ENCODE measurements at places on chromosomes 12 and 14. TPM values are rescaled to one million over a fixed set of nuclear protein-coding genes. Genes with fewer than 3 reads are reported as not detected.

DNA sequence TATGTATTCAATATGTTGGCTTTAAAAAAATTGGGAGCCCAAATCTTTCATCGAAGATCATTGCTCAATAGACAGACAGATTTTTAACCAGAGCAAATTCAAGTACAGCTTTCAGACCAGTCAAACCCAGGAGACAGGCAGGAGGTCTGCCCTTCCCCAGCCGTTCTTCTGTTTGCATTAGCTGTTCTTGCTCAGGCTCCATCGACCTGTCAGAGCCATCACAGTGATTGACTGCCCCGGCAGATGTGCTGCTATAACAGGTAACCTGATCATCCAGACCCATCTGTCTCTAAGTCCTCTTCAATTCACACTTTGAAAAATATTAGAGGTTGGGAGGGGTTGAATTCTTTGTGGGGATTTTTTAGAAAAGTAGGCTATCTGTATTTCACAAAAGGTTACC lies 453.5 kb downstream of the FOXG1 start:
- no peak for DNase-seq

Gene RNASE7
- total RNA-seq: not detected

Gene TAS2R46
- 0.60 TPM for total RNA-seq

Gene ASIC1
- not detected for total RNA-seq

DNA sequence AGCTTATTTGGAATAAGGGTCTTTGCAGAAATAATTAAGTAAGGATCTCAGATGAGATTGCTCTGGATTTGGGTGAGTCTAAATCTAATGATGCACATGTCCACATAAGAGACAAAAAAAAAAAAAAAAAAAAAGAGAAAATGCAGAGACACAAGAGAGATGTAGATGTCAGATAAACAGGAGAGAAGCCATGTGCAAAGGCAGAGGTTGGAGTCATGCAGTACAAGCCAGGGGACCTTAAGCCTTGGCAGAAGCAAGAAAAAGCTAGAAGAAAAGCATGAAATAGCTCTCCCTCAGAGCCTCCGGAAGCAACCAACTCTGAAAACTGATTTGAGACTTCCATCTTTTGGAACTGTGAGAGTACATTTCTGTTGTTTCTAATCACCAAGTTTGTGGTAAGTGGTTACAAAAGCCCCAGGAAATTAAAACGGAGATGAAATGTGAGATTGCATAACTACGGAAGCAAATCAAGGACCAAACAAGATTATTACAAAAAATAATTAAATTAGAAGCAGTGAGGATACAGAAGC lies 1304.0 kb upstream of the SEL1L start:
- DNase-seq: no peak

DNA sequence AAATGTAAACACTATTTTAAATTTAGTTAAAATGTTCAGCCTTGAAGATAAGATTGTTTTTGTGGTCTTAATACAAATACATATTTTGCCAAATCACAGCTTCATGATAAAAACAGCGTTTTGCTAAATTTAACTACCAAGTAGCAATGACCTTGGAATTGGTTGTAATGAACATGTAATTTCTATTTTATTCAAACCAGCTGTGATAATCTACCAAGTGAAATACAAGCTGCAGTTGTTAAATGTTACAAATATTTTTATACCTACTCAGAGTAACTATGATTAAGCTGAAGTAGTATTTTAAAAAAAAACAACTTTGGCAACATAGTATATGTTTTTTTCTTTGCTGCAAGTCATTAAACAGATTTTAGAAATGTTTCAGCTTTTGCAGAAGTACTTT lies 96.2 kb downstream of the CPSF2 start:
- no peak for DNase-seq

Gene TAPBPL
- 64.0 TPM for total RNA-seq

DNA sequence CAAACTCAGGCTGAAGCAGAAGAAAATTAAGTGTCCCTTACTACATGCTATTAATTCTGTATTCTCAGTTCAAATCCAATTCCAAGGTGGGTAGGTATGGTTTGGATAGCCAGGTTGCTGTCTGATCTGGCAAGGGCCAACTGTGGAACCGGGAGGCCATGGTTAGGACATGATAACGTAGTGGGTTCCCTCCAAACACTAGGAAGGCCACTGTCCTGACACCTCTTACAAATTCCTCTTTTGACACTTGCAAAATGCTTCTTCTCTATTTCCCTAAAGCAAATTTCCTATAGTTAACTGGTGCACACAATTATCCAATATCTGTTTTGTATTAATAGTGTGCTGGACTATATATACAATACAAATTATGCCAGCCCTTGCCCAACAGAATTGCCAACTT lies 70.8 kb downstream of the RNF34 start:
- no peak for DNase-seq

DNA sequence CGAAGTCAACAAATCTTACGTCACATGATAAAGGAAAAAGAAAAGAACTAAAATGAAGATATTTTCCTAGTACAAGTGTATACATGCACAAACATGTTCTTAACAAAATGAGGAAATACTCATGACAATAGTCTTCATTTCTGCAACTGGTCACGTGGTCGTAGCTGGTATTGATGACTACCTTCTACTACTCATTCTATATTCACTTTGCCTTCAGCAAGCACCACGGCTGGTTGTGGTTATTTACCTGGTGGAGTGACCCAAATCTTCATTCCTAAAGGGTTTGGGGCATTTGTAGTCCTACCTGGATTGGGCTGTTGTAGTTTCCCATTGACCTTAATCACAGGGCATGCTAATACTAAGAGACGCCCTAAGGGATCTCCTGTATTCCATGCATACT lies 51.2 kb downstream of the FIGNL2 start:
- DNase-seq: no peak

Gene PLEKHH1
- total RNA-seq: 0.20 TPM

- DNase-seq: no peak
These were observed 11.5 kb downstream of the ALG10 start for GRCh38 chr12:34033628-34034296.

Gene CLEC2B
- 19.1 TPM for total RNA-seq

DNA sequence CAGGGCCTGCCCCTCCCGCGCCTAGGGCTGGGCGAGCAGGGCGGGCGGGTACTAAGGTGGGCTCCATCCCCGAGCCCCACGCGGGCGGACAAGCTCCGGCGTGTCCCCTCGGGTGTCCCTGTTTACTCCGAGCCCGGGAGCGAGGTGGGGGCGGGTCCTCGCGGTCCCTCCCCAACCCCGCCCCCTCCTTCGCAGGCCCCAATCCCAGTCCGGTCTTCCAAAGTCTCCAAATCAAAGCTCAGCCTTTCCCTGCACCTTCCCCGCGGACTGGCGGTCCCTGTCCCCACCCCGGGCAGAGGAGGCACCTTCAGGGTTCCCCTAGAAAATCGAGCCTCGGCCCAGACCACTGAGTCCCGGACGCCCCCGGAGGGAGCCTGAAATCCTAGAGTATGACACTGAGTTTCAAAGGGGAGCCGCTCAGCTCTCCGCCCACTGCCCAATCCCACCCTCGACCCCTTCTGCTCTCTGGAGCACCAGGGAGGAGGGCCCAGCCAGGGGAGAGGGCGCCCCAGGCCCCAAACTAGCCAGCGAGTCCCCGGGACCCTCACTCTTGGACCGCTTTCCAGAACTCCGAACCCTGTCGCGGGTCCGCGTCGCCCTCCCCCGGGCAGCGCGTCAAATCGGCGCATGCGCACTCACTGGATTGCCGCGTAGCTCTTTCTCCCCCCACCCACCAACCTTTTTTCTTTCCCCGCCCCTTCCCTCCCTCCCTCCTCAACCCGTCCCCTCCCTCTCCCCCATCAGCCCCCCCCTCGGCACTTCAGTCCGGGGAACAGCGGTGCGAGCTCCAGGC lies at the start of gene LRP1:
LRP1 (plus strand) TSS at position 758 of the 793 bp plus-strand sequence. CDS start 482 bp downstream, outside the sequence.
- DNase-seq: peak; percentile 69

Gene SPX
- 0.54 TPM for total RNA-seq

DNA sequence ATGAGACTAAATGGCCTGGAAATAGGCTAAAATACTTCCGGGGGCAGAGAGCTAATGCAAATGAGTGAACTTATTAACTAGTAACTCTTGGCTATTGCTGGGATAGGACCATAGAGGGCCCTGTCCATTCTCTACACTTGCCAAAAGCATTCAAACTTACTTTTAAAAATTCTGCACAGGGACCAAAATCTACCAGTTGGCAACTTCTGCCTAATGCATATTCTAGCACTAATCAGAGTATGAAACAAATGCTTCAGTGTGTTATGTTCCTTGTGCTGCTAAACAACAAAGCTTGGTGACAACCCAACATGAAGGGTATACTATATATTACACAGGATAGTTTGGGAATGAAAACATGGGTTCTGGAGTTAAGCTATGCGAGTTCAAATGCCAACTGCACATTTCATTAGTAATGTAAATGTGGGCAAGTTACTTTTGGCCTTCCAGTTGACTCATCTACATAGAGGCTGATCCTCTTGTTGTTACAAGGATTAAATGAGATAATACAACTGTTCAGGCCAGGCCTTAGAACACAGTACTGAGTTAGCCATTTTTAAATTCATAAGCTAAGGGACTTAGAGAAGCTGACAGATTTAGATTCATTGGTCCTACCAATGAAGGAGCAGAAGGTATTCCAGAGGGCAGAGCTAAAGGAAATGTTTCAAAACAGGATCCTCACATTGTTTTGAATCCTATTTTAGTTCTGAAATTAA lies 32.4 kb downstream of the HIGD1C start:
- no peak for DNase-seq

Gene ACVRL1
- total RNA-seq: not detected

DNA sequence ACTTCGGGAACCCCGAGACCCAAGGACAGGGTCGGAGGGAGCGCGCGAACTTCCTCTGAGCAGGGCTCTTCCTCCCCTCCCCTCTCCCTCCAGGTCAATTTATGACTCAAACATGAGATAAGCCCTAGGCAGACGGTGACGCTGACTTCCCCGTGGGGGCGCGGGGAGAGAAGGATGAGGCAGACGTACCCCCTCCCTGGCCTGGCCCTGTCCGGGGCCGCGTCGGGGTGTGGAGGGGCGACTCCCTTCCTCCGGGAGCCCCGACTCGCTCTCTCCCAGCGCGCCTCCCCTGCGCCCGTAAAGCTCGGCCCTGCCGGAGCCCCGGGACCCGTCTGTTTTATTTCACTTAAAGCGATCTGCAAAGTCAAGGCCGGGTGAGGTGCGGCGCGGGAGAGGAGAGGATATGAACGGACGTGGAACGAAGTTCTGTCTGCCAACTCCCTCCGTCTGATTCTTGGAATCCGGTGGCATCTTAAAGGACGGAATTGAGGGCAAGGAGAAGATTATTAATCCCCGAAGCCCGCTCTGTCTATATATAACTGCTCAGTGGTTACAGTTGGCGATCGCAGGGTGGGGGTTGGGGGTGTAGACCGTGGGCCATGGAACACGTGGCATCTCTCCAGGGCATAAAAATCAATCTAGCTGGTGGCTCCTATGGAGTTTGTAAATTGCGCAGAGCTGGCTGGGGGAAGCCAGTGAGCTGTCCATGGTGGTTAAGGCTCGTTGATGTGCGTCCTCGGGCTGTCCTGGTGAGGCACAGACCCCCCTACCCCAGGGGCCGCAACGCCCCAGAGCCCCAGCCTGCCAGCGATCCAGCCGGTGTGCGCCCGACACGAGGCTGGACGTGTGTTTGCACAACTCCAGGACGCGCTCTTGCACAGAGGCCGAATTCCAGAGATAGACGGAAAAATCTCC lies 2.9 kb upstream of the PTHLH start:
- no peak for DNase-seq

Gene PTPRB
- total RNA-seq: not detected

DNA sequence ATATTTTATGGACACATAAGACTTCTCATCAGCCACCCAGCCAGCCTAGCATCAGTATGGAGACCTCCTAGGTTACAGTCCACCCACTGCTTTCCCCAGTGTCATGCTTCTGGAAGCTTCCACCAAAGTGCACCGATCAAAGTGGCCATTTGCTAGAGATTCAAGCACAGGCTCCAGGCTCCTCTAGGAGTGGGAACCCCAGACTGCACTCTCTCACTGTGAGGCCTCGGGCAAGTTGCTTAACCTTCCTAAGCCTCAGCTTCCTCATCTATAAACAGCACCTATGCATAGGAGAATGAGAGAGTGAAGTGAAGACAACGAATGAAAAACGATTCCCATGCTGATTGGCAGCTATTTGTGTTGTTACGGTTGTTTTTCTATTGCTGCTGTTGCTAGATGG lies 94.4 kb downstream of the DICER1 start:
- DNase-seq: no peak

- DNase-seq: no peak
These were observed 404.5 kb downstream of the BCAT1 start for GRCh38 chr12:24544368-24544767.

Gene MLXIP
- total RNA-seq: 33.7 TPM

GRCh38 chr12:120095736-120096135 lies 20.8 kb downstream of the RAB35 start:
- no peak for DNase-seq

All from activated B cell treated with CpG ODN at 0.5 μM for 24 hours (primary cell).